Putamen (tissue), 1 donor: ENCODE measurements at places on chromosomes 7 and 10.

- DNase-seq = no peak
Observed at GRCh38 chr10:36373424-36374096, 731.5 kb upstream of the FZD8 start.

GRCh38 chr10:36450380-36450779 is 675.0 kb upstream of the ANKRD30A start:
- no peak for DNase-seq

- DNase-seq = no peak
Observed at GRCh38 chr10:4256971-4257370, 472.0 kb upstream of the KLF6 start.

GRCh38 chr10:113309791-113310190 is 243.1 kb upstream of the HABP2 start:
- DNase-seq = peak; percentile 49

DNA sequence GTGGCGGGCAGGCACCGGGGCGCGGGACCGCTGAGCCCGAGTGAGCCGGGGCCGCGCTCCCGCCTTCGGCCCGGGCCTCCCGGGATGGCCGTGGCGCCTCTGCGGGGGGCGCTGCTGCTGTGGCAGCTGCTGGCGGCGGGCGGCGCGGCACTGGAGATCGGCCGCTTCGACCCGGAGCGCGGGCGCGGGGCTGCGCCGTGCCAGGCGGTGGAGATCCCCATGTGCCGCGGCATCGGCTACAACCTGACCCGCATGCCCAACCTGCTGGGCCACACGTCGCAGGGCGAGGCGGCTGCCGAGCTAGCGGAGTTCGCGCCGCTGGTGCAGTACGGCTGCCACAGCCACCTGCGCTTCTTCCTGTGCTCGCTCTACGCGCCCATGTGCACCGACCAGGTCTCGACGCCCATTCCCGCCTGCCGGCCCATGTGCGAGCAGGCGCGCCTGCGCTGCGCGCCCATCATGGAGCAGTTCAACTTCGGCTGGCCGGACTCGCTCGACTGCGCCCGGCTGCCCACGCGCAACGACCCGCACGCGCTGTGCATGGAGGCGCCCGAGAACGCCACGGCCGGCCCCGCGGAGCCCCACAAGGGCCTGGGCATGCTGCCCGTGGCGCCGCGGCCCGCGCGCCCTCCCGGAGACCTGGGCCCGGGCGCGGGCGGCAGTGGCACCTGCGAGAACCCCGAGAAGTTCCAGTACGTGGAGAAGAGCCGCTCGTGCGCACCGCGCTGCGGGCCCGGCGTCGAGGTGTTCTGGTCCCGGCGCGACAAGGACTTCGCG is 534 bp downstream of the FZD9 start:
- DNase-seq = no peak

- no peak for DNase-seq
Observed at GRCh38 chr7:20153999-20154398, 63.2 kb downstream of the MACC1 start.

DNA sequence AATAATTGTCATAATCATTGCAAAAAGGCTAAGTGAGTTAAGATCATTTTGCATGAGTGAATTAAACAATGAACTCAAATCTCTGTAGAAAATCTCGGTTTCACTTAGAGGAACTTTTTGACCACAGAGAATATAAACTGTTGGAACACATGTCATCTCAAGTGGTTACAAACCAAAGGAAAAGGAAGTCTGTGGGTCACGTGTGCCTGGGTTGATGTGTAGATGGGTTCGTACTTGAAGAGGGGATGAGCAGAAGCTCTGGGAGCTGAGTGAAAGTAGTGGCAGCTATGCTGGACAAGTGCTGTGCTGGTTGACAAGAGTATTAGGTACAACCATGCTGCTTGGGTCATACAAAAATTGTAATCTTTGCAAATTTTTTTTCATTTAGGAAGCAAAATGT is 35.0 kb downstream of the GLRX3 start:
- DNase-seq = no peak

DNA sequence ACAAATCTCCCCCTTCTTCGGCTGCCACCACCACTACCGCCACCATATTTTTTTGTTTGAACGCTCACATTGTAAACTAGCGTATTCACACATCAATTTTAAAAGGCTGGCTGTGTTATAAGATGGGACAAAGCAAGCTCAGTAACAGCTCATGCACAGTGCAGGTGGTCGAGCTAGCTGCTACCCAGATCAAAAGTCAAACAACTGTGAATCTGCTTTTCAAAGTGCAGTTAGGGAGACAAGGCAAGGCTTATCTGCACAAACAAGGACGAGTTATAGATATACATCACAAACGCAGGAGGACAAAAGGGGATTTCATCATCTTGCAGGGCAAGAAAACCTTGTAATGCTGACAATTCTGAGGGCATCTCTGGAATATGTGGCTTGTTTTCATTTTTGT is 231.6 kb downstream of the VTI1A start:
- no peak for DNase-seq

DNA sequence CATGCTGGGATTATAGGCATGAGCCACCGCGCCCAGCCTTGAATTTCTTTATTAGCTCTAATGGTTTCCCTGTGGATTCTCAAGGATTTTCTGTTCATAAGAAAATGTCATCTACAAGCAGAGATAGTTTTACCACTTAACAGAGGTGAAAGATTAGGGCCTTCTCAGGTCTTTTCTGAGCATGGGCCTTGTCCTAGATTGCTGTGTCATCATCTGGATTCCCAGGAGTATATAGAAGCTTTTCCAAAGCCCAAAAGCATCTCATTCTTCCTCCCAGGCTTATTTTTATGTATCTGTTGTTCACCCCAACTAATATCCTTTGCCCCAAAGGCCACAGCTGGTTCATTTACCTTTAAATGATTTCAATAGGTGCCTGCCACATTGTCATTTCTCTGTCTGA is 13.7 kb upstream of the ZNF248 start:
- no peak for DNase-seq

DNA sequence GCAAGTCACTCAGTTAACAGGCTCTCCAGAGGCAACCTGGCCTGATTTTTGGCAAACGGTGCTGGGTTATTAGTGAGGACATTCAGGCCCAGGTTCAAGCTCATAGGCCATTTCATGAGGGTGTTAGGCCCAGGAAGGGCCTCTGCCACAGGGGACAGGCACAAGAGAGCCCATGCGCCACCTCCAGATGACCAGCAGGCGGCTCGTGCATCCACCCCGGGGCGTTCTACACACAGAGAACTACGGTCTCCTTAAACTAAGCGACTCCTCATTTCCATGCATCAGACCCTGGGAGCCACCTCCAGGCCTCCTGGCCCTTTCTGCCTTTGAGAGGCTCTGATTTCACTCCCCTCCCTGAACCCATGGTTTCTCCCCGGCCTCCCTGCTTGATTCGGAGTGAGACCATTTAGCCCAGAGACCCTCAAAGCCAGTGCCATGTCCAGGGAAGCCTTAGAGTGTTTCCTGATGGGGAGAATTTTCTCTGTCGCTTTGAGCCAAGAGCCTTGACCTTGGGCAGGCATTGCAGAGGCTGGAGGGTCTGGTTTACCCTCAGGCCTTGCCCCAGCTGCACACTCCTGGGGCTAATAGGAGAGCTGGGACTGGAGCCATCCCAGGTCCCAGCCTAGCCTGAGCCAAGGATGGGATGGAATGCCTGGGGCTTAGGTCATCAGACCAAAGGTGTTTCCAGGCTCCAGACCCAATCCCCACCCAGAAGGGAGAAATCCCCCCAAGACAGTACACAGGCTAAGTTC is 188.0 kb downstream of the GRID1 start:
- DNase-seq = no peak

- DNase-seq = no peak
Observed at GRCh38 chr10:29658984-29659965, 24.5 kb upstream of the SVIL start.

- no peak for DNase-seq
Observed at GRCh38 chr7:129522088-129522970, 20.0 kb downstream of the SMKR1 start.

DNA sequence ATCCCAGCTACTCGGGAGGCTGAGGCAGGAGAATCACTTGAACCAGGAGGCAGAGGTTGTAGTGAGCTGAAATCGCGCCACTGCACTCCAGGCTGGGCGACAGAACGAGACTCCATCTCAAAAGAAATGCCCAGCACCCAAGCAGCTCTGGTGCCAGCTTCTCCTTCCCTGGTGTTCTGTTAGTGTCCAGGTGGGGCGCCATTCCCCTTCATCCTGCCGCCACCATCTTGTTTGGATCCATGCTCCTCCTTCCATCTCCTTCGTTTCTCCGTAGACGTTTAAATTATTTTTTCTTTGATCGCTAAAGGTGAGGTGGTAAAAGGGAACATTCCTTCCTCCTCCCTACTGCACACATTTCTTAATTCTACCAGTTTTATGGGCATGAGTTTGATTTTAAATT is 30.3 kb downstream of the PROSER2 start:
- no peak for DNase-seq

DNA sequence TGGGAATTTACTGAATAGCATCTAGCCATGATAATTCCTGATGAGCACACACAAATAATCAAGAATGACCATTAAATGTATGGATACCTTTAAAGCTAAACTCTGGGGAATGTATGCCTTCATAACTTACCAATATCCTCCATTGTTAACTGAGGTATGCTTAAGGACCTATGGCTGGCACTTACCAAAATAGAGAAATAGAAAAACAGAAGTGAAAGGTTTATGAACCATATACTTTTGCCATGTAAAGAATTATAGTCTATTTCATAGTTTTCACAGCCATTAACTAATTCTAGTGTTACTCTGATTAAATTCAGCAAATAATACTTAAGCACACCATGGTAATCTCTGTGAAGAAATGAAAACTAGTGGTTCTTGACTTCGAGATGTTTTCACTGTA is 1360.6 kb upstream of the LRRTM3 start:
- DNase-seq = no peak

DNA sequence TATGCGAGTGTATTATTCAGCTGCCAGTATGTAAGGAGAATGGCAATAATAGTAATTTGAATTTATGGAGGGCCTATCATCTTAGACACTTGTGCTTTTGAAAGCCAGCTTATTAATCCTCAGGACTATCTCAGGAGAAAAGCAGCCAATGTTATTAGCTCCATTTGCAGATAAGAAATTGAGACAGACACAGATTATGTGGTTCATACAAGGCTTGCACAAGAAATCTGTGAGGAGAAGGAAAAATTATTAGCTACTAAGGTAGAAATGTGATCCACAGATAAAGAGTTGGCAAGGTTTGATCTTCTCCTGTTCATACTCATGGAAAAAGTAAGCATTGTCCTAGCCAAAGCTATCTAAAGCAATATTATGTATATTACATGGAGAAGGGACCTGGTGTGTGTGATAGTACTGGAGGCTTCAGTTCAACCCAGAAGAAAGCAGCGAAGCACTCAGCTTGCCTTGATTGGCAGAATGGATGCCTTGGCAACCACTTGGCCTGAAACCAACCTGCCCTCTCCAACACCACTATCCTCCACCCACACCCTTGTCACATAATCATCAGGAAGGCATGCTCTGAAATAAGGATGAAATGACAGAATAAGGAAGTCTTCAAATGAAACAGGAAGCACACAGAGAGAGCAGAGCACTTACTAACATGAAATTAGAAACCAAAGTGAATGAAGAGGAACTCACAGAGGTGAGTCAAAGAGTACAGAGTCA is 18.0 kb downstream of the MACC1 start:
- DNase-seq = no peak

DNA sequence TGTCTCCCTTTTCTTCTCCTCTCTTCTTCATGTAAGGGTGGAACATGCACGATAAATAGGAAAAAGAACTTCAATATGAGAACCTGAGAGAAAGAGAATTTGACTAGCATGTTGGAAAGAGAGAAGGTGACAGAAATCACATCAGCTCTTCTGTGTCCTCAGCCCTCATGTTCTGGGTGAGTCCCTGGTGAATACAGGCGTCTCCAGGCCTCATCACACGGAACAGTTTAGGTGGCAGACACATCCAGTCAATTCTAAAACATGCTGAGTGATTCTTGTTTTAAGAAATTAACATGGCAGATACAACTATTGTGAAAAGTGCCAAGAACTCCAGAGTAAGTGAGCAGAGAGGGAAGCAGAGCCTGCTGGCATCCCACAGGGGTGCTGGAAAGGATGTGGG is 96.1 kb downstream of the FAM107B start:
- DNase-seq = no peak

DNA sequence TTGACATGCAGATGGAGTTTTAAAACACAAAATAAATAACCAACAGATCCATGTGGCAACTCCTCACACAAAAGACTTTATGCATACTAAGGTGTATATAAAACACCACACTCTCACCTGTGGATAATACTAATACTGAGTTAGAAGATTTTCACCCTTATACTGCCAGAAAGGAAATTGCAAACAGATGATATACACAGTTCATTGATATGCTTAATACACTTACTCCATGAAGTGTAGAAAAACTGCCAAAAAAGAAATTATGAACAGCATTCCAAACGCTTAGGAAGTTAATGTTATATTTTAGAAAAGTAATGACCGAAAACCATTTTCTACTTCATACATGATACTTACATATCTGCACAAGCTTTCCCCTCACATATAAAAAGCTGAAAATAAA is 17.6 kb upstream of the SNX13 start:
- DNase-seq = no peak

DNA sequence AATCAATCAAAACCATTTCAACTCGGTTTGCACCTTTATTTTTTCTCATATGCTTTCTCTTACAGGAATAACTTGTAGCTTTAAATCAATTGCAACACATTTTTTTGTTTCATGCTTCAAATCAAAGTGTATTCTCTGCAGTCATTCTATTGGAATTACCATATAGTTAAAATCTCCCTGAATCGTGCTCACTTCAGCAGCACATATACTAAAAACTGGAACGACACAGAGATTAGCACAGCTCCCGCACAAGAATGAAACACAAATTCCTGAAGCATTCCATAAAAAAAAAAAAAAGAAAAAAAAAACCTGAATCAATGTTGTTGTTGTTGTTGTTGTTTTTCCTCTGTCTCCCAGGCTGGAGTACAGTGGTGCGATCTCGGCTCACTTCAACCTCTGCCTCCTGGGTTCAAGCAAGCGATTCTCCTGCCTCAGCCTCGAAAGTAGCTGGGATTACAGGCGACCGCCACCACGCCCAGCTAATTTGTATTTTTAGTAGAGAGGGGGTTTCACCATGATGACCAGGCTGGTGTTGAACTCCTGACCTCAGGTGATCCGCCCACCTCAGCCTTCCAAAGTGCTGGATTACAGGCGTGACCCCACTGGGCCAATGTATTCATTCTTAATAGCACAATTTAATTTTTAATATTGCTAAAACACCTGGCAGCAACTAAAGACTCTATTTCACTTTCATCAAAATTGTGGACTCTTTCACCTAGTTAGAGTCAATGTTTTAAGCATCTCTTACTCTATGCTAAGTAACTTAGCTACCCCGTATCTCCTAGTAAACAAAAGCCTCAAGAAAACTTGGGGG is 26.3 kb downstream of the ANKRD61 start:
- DNase-seq = no peak

- DNase-seq = no peak
Observed at GRCh38 chr10:28318626-28319025, 15.8 kb upstream of the MPP7 start.

- DNase-seq = no peak
Observed at GRCh38 chr7:2818121-2818520, 26.0 kb downstream of the GNA12 start.

- DNase-seq = peak; percentile 34
Observed at GRCh38 chr7:28182071-28182471, 1.5 kb upstream of the JAZF1 start.

GRCh38 chr10:126315494-126316177 is 72.6 kb downstream of the ADAM12 start:
- no peak for DNase-seq

- no peak for DNase-seq
Observed at GRCh38 chr10:33336582-33337325, 2.3 kb upstream of the NRP1 start.

GRCh38 chr7:142795339-142795863 is 24.6 kb downstream of the PRSS2 start:
- no peak for DNase-seq
